Activated CD4-positive, alpha-beta T cell treated with anti-CD3 and anti-CD28 coated beads for 1 hour (primary cell): ENCODE measurements at places on chromosomes 6 and 20.

GRCh38 chr6:41967312-41968287 lies 26.0 kb upstream of the CCND3 start:
- no peak for DNase-seq

DNA sequence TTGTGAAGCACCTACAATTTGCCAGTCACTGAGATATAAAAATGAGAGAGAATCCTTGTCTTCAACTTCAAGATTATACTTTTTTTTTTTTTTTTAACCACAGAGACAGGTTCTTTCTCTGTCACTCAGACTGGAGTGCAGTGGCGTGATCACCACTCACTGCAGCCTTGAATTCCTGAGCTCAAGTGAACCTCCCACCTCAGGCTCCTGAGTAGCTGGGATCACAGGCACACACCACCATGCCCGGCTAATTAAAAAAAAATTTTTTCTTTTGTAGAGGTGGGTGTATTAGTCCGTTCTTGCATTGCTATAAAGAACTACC lies 51.6 kb upstream of the PMEPA1 start:
- DNase-seq: no peak

- DNase-seq: no peak
Observed at GRCh38 chr6:111721753-111722154, 116.1 kb upstream of the TRAF3IP2 start.

- DNase-seq: no peak
Observed at GRCh38 chr6:36267731-36268477, 2.0 kb upstream of the PNPLA1 start.

DNA sequence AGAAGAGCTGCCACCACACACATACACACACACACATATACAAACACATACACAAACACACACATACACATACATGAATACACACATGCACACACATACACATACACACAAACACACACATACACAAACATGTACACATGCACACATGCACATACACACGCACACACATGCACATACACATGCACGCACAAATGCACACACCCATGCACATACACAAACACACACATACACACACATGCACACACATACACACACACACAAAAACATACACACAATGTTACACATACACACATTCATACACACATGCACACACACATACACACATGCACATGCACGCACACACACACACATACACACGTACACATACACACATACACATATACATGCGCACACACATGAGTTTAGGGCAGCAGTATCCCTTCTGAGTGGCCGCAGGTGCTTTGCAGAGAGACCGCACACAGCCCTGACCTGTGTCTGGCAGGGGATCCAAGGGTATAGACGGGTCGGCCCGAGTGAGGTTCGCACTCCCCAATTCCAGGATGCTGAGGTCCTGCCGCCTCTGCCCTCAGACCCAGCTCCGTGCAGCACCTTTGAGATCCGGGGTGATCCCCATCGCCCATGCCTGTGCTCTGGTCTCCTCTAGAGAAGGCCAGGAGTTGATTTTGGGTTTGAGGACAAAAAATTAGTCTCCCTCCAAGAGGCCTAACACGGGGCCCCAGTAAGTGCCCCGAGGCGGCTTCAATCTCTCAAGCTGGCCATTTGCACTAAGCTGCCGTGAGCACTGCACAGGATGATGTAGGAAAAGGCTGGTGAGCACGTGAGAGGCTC lies 56.8 kb downstream of the TMEM242 start:
- no peak for DNase-seq

DNA sequence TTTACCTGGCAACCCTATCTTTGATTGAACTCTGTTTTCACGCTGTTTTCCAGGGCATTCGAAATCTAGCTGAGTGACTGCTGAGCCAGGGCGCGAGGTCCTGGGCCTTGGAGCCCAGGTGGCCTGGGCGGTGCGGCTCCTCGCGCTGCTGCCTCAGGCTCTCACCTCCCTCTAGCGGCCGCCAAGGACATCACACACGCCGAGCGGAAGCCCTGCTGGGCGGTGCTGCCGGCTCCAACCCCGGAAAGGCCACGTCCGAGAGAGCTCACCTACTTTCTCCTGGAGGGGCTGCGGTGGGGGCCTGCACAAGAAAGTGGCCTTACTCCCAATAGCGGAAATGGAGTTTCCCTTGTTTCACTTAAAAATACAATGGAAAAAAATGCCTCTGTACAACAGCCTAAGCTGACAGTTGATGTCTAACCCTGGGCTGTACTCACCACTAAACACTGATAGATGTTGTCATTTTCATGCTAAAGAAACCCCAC lies 77.7 kb downstream of the ELOVL4 start:
- peak; percentile 61 for DNase-seq

GRCh38 chr6:161161889-161162624 lies 111.8 kb downstream of the AGPAT4 start:
- DNase-seq: no peak

DNA sequence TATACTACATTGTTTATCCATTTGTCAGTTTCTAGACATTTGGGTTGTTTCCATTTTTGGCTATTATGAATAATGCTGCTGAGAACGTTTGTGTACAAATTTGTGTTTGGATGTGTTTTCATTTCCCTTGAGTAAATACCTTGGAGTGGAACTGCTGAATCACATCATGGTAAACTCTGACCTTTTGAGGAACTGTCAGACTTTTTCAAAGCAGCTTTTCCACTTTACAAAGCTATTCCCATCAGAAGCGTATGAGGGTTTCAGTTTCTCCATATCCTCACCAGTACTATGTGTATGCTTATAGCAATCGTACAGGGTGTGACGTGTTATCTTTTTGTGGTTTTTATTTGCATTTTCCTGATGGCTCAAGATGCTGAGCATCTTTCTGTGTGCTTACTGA lies 103.7 kb downstream of the MYO6 start:
- no peak for DNase-seq

DNA sequence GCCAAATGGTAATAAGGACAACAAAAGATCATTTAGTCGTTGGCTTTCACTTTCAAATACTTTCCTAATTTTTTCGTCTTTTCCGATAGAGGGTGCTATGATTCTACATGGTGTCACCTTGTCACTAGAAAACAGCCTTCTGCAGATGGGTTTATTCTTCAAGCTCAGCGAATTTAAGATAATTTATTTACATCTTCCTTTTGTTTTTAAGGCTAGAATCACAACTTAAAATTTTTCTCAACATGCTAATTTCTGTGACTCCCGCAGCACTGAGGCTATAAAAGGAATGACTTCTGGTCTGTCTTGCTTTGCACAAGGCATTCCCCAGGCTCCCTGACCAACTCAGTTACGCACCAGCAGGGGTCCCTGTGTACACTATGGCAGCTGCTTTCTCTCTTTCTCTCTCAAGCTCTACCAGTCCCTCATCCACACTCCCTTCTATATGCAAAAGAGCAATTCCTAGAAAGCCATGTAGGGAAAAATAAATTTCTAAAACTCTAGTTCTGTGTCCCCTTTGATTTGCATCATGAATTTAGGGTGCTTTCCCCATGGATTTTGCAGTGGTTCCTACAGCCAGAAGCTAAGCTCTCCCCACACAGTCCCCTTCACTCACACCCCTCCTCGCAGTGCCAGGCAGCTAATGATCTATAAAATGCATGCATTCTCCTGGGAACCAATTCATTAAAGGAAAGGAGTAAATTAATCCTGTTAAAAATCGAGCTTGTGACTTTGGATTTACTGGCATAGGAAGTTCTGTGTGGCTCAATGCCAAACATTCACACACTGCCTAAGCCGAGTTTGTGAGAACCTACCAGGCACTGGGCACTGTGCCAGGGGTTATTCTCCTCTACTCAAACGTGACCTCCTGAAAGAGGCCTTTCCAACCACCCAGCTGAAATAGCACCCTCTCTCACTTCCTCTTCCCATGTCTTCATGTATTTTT lies 74.5 kb downstream of the DCDC2 start:
- DNase-seq: no peak

- DNase-seq: no peak
Observed at GRCh38 chr20:40326784-40327183, 362.3 kb downstream of the MAFB start.

DNA sequence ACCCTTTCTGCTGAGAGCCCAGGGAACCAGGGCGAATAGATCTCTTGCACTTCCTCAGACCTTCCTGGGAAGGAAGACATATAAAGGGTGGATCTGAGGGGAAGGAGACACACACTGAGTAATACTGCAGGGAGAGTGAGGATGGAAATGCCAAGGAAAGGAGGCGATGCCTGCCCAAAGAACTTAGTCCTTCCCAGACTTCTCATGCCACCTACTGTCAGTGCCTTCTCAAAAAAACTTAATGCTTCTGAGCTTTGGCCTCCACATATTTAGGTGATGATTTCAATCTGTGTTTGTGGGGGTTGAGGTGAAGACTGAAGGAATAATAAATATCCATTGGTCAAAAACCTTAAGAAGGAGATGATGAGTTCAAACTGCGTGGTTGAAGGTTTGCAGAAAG lies 9.7 kb downstream of the BTN3A1 start:
- no peak for DNase-seq

DNA sequence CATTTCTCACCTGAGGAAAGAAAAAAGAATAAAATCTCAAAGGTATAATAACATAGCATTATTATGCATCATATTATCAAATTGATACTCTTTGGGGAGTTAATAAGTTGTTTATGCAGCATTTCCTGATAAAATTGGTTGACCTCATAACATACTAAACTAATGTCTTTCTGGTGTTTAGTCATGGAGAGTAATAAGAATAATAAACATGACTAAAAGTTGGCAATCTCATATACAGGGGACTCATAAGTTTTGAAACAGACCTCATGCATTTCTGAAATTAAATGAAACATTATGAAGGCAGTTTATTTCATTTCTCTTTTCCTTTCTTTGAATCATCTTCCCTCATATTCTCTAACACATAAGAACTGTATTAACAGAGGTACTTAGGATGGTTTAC lies 60.5 kb upstream of the PRDM1 start:
- no peak for DNase-seq

DNA sequence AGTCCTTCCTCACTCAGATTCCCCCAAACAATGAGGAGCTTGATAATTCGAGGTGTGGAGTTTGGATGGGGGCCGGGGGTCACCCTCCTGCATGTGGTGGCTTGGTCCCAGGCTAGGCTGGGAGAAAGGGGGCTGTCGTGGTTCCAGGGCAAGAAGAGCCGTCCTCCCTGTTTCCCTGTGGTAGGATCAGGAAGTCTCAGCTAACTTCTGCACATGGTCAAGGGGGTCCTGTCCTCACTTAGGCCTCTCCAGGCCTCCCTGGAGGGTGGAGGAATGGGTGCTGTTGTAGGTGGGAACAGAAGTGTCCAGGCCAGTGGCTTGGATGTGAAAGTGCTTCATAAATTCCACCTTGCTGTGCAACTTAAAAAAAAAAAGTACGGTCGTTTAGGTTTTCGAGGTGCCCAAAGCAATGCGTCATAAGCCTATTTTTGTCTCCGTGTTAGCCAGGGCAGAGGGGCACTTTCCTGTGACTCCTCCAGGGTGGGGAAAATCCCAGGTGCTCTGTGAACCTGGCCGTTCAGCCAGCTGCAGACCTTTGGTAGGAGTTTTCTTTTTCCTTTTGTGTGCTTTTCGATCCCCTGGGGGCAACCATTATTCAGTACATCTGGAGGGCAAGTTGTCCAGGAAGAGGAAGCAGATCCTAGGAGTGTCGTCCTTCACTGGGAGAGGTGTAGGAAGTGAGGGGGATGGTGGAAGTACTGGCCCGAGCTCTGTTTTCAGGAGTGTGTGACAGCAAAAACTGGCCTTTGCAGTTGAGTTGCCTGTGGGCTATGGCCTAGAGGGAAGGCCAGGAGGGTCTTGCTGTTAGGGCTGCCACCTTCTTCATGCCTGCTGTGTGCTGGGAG lies 9.6 kb downstream of the IGF2R start:
- no peak for DNase-seq

- DNase-seq: no peak
Observed at GRCh38 chr20:49983123-49983847, 505 bp downstream of the SNAI1 start.

- no peak for DNase-seq
Observed at GRCh38 chr6:139825935-139826374, 451.5 kb upstream of the CITED2 start.

DNA sequence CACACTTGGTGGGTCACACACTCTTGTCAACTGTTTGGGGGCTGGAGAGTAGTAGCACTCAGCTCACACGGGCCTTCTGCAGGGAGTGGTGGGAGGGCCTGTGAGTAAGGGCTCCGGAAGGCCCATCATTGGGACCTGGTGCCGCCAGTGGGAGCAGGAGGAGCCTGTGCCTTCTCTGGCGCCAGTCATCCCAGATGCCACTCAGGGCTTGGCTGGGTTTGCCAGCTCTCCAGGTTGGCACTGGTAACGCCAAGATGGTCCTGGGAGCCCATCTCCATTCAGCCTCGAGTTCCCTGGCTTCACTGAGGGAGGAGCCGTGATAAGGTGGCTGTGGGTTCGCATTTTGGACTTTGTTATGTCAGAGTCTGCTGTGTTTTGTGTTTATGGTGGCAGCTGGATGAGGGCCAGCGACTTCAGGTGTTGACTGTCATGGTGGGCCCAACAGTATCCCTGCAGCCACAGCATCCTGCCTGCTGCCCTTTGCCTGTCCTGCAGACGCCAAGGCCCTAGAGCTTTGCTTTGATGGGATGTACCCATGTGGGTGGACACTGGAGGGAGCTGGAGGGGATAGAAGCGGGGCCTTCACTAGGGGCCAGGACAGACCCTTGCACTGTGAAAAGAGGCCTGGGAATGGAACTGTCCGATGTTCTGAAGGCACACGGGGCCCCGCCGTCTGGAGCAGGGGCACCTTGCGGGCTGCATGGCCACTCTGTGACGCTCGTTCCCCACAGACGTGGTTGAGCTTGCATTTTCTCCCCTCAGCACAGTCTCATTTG lies 13.3 kb upstream of the DNAJC5 start:
- no peak for DNase-seq

DNA sequence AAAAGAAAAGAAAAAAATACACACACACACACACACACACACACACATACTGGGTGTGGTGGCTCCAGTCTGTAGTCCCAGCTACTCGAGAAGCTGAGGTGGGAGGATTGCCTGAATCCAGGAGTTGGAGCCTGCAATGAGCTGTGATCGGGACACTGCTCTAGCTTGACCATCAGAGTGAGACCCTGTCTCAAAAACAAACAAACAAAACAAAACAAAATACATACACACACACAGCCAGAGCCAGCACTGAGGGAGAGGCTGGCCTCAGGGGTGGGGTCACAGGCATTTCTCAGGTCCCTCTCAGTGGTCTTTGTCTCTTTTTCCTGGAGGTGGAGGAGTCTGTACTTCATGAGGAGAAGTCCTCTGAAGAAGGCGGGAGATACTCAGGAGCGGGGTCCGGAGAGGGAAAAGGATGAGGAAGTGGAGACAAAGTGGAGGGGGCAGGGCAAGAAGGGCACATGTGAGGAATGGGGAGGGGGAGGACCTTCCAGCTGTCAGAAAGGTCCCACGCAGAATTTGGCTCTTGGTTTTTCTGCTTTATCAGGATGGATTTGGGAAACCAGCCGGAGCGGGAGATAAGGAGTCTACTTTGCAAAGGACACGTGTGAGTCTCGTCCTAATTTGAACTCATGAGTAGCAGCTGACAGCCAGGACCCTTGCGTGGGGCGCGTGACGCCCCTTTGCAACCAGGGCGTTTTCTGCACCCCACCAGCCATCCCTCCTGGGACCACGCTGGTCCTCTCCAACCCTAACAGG lies 7.7 kb upstream of the MICB start:
- DNase-seq: no peak

DNA sequence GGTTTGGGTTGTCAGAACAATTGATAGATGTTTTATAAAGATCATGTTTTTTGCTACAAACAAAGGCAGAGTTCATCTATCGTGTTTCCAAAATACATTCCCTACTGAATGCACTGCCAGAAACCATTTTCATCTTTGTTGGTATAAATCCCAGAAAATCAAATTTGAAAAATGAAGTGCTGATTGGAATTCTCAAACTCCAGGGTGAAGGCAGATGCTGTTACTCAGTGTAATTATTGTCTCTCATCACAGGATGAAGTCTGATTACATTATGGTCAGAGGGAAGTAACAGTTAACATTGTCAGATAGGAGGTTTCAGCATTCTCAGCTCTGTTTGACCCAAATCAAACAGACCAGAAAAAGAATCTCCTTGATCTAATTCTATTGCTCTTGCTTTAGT lies 198.4 kb upstream of the KCNK16 start:
- no peak for DNase-seq
